ENCODE measurements at places on chromosomes 12 and 14. TPM values are rescaled to one million over a fixed set of nuclear protein-coding genes. Genes with fewer than 3 reads are reported as not detected.
A peak's percentile ranks its signal among the peaks of the same experiment; 100 is the strongest.

DNA sequence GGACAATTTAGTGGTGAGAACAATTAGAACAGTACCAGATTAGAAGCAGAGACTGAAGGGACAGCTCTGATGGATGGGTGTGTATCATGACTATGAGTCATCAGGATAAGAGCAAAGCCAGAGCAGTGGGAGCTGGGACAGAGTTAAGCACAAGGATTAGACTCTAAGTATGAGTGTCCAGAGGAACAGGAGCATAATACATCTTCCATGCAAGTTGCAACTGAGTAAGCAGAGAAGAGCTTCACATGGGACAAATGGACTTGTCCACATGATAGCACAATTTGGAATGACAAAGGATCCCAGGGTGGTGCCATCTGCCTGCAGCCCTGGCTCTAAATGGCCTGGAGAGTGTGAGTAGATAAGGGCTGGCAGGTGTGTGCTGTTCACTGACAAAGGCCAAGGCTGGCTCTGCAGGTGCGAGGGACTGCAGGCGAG is 226.4 kb upstream of the CAND1 start:
- DNase-seq: no peak

DNA sequence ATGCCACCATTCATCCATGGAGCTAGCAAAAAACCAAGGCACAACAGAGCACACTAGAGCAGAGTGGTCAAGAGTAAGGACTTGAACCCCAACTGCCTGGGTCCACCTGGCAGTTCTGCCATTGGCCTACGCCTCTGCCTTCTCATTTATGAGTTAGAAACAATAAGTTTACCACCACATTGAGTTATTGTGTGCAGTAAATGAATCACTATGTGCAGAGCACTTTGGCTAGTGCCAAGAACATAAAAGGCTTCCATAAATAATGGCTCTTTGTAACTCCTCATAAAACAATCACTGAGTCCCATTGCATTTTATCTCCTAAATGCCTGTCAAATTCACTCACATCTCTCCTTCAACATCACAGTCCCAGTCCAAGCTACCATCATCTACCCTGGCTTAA is 86.3 kb downstream of the OTX2 start:
- DNase-seq: no peak

MOK gene
- 2.7 TPM for total RNA-seq

KRT72 gene
- not detected for total RNA-seq

DNA sequence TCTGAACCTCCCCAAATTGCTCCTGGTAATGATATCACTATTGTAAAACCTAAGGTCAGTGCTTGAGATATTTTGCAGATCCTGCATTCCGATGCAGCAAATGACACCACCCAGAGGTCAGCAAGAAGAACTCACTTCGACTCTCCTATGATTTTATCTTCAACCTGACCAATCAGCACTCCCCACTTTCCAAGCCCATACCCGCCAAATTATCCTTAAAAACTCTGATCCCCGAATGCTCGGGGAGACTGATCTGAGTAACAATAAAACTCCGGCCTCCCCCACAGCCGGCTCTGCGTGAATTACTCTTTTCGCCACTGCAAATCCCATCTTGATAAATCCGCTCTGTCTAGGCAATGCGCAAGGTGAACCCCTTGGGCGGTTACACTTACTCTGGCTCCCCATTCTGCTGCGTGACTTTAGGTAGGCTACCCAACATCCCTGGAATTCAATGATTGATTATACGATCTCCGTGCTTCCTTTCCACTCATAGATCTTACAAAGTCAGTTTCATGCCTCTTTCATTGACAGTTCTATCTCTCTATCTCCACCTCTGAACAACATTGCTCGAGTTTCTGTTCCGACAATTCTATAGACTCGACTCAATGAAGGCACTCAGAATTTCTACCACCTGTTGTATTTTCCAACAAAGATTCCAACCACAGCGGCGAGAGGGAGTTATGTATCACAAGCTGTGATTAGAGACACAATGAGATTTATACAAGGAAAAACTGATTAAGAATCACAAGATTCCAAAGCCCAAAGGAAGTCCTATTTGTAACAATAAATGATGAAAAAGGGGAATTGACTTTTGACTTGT is 939 bp downstream of the NPC2 start:
- peak; percentile 56 for DNase-seq

DNA sequence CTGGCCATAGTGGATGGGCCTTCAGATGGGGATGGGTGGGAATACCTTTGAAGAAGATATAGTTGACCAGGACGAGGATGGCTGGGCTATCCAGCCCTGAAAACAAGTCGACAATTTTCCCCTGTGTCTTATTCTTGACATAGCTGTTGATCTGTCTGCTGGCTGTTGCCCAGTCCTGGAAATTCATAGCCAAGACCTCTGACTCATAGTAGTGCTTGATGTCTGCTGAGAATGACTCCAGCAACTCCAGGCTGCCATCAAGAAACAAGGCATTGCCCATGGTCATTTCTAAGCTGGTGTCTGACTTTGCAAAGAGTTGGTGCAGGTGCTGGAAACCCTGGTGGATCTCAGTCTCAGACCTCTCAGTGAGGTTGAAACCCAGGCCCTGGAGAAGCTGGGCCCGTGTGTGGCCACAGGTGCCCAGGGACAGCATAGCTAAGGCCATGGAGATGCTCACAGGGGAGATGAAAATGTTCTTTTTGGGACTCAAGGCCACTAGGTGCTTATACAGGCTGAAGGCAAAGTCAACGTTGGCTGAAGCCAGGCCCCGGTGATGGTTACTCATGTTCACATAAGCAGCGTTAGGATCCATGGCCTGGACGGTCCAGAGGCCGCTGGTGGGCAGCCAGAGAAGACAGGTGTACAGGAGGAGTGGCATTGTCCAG is 9.0 kb downstream of the SERPINA6 start:
- no peak for DNase-seq
